ENCODE measurements at places on chromosomes 3 and 15. TPM values are rescaled to one million over a fixed set of nuclear protein-coding genes. Genes with fewer than 3 reads are reported as not detected.

DNA sequence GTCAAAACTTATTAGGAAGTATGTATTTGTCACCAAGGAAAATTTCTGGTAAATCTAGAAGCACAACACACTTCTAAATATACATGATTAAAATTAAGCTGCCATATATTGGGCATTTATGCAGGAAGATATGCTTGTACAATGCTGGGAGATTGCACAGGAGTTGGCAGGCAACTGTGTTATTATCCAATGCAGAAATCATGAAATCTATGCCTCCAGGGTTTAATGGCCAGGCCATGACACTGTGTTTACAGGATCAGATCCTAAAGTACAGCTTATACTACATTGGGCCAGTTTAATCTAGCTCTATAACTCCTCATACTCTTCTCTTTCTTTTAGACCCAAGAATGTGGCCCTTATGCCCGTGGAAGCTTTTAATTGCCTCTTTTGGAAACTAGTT is 391.4 kb upstream of the DPH6 start:
- no peak for DNase-seq

- DNase-seq: peak; percentile 80
Observed at GRCh38 chr3:46482632-46483350, 15.0 kb upstream of the RTP3 start.

DNA sequence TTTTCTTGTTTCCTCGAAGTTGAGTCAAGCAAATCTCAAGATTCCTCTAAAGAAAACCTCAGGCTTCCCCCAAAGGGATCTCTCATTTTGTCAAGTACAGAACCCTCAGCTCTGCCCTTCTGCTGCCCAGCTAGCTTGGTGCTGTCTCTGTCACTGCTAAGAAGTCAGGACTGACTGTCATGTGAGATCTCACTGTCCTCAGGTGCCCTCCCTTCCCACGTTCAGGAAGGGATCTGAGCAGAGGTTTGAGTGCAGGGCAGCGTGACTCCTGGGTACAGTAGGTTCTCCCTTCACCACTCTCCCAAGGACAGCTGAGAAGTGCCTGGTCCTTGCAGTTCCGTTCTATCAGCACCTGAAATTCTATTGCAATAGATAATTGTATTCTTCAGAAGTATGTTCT is 229.7 kb downstream of the SLCO3A1 start:
- DNase-seq: no peak

- no peak for DNase-seq
Observed at GRCh38 chr3:136817448-136817847, 1.5 kb upstream of the SLC35G2 start.

- no peak for DNase-seq
Observed at GRCh38 chr3:186454881-186455703, 89.1 kb downstream of the CRYGS start.

DNA sequence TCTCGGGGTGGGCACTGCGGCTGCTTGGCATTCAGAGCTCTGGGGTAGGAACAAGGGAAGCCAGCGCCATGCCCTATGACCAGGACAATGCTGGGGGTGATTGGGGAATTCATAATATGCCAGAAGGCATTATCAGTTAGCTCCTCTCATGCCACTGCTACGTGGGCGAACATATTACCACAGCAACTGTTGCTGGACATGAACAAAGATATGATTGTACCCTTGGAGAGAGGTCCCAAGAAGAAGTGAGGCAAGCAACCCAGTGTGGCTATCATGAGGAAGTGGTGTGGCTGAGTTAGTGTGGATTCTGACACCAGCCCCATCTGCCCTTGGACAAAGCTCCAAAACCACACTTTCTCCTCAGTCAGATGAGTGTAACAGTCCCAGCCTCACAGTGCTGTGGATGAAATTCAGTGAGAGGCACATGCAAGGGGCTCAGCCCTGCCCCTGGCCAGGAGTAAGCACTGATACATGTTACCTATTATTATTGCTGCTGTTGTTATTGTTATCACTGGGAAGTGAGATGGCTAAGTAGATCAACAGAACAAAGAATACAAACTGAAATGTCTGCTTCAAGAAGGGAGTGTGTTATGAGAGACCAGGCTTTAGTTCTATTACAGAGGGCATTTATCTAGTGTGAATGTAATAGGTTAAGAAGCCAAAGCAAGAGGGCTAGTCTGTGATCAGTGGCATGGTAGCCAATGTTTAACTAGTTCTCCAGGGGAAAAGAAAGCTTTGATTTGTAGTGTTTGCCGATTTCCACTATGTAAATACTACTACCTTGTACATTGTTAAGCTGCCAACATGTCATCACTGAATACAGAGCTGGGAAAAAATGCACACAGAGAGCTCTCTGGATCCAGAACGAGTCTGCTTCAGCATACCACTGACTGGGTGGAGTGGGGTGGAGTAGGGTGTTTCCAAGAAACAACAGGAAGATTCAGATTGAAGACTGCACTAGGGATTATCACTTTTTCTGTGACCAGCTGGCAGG is 222.3 kb upstream of the EIF1B start:
- DNase-seq: no peak

CD80 gene
- polyA plus RNA-seq: not detected

EHHADH gene
- polyA plus RNA-seq: 1.9 TPM

TRH gene
- polyA plus RNA-seq: 0.40 TPM

MFGE8 gene
- 177 TPM for polyA plus RNA-seq

OR4M2 gene
- polyA plus RNA-seq: not detected

Data from muscle of back (tissue), 13 donors.